Stimulated activated CD8-positive, alpha-beta memory T cell treated with anti-CD3 and anti-CD28 coated beads, Interleukin-4, amount 100 ng/mL, for 4 hours (primary cell): ENCODE measurements at places on chromosomes 11 and 22.

DNA sequence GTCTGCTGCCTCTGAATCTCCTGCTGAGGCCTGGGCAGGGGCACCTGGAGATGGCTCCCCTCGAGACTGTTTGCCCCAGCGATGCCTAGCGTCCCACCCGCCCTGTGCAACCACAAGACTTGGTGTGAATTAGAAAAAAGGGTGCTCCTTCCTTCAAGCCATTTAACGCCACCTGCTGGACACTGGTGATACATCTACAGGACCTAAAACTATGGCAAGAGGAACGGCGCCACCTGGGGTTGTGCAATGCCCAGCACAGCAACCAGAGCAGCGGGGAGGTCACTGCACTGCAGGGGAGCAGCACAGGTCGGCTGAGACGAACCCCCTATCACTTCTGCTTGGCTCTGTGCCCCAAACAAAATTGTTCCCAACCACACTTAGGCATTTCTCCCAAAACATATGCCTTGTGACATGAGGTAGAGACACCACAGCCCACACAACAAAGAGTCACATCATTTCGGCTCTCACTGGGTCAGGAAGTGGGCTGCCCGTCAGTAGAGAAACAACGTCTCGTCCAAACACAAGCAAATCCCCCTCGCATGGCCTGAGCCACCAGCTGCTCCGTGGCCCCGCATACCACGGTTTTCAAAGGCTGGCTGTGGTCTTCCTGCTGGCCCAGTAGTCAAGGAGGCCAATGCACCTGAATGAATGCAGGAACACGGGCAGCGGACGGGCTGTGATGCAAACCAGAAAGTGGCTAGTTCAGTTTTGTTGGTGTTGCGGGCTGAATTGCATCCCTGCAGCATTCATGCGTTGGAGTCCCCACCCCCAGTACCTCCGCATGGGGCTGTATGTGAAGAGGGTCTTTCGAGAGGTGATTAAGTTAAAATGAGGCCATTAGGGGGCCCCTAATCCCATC is 171.9 kb downstream of the SHANK2 start:
- no peak for DNase-seq

DNA sequence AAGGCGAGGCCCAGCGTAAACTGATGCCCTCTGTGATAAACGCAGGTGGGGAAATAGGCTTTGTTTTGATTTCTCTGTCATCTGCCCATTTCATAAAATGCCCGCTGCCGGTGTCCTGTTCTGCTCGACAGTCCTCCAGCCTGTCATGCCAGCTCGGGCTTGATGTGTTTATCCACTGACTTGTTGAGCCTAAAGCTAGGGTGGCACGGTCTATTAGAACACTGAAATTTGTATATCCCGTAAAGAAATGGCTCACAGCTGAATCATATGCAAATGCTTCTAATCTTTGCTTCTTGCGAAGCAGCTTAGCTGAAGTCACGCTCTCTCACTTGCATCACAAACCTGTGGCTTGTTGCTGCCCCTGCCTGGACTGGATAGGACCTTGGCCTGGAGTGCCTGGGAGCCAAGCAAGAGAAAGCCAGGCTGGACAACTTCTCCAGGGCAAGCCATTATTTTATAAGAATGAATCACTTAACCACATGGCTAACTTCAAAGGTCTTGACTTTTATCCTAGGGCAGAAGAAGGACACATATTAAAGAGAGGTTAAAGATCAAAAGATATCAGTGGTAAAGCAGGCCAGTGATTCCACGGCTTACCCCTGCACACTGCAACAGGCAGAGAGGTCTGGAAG is 33.1 kb downstream of the EHF start:
- no peak for DNase-seq

DNA sequence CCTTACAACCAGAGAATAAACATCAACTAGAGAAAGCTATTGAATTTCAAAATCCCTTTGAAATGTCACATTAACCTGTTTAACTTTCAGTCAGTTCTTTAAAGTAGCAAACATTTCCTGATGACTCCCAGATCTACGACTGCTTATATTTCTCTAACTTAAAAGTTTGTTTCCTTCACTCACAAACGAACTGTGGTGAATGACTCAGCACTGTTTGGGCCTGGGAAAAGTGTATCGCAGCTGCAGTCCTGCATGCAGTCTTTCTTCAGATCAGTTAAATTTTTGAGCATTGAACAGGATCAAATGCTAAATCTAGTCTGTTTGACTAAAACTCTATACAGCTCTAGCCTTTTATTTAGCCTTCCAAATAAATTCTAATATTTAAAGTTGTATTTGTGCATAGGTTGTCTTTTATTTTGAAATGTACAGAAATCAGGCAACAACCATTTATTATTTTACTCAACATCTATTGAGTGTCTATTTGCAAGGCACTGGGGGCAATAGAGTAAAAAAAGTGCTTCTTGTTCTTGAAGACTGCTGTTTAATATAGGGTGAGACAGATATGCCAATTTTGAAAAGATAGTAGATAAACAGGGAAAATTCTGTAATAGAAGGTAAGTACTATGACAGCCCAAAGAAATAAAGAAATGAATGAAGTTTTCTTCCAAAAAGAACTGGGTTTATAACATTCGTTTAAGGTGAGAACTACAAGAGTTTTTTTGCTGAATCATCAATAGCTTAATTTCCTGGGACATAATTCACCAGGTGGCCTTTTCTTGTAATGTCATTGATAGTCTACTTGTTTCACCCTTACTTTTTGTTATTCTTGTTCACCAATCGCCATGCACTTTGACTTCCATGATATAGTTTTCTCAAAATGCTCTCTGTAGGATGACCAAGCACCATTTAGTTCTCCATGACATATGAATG is 235.4 kb downstream of the METTL15 start:
- DNase-seq, result no peak

- DNase-seq, result no peak
Measured at GRCh38 chr11:61034111-61034510, 62.6 kb downstream of the CD6 start.

- no peak for DNase-seq
Measured at GRCh38 chr22:46196278-46196677, 46.0 kb downstream of the PPARA start.
